Activated T-cell treated with anti-CD3 and anti-CD28 coated beads for 48 hours (primary cell): ENCODE measurements at places on chromosomes 6 and 20.

DNA sequence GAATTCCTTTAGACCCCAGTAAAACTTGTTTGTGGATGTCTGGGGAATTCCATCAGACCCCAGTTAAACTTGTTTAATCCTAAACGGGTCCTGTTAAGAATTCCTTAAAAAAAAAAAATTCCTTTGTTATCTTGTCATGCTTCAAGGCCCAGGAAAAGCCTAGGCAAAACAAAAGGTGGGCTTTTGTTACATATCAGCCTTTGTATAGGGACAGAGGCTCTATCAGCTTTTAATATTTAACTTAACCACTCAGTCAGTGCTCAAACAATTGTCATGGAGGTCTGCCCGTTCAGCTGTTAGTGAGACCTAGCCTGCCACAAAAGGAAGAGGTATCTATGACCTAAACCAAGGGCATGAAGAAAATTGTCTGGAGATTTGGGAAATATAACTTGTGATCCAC is 53.1 kb downstream of the SLC22A1 start:
- DNase-seq, result no peak

GRCh38 chr6:2579241-2579761 is 171.4 kb downstream of the MYLK4 start:
- DNase-seq, result no peak

DNA sequence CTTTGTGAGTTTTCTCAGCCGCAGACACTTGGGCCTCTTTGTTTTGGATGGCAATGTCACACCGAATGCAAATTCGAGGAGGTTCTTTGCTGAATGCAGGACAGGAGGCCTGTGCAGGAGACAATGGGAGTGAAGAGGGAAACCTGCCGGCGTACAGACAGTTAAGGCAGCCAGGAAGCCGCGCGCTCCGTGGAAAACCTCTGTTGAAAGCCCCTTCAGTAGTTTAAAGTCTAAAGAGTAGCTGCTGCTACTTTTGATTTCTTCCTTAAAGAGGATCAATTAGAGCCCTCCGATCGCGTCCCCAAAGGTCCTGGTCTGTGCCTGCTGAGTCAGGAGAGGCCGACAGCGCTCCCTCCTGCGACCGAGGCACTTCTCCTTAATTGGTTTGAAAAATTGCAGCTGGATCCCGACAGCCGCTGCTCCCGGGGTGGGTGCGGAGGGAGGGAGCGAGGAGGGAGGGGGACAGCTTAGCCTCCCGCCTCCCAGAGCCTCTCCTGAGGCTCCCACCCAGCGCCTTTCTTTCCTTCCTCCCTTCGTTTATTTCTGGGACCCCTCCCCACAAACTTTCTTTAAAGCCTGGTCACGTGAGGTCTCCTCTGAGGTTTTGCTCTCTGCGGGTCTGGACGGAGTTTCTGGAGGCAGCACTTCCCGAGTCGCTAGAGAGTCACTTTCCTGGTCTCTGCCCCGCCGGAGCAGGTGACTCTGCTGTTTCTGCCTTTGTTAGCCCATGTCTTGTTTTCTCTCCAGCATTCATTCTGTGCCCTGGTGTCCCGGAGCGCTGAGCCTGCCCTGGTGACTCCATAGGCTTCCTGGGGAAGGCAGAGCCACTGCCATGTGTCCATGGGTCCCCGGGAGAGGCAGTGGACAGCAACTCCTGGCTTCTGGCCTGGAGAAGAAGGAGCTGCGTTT is 22.3 kb upstream of the RPP40 start:
- DNase-seq, result no peak

DNA sequence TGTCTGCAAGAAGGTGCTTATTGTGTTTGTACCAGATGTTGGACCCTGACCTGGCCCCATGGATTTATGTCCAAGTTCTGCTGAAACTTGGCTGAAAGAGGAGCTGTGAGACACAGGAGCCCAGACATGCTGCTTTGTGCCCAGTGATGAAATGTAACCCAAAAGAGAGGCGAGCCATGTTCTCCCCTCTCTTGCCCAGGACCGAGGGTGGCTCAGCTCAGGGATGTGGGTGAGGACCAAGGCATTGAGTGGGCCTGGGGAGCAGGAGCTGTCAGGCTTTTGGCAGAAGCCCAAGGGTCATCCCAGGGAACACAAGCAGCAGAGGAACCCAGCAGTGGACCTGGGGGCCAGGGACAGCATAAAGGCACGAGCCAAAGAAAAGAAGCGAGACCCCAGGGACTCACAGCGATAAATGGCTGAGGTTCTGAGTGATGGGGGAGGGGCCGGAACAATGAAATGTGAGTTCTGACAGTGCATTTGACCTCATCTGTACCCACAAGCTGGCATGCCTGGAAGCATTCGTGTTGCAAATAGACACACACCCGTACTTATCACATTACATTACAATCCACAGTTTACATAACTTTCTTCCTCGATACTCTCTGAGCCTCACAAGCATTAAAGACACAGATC is 363.4 kb upstream of the JARID2 start:
- DNase-seq, result no peak

- no peak for DNase-seq
Measured at GRCh38 chr6:50093116-50093937, 43.6 kb upstream of the DEFB112 start.

DNA sequence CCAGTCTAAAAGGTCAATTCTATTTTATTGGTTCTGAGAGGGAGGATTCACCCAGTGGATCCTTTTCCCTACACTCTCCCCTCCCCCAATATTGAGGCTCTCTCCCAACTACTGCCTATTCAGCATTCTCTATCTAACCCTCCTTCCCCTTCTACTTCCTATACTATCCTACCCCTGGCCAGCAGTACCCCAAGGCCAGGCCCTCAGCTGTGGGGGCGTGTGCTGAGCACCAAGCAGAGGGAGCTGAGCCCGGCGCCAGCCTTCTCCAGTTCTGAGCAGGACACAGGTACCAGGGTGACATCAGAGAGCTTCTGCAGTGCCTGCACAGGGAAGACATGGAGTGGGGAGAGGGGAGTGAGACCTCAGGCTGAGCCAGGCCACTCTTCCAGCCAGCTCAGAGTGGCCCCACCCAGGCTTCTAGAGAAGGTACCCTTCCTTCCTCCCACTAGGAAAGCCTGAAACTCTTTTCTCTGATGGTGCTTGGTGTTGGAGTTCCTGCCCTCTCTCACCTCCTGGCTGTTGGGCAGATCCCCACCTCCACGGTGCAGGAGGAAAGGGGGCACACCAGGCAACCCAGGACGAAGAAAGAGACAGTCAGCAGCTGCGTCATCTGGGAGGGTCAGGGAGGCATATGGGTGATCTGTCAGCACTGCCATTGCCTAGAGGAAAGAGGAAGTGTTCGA is 1.9 kb downstream of the DDAH2 start:
- no peak for DNase-seq

DNA sequence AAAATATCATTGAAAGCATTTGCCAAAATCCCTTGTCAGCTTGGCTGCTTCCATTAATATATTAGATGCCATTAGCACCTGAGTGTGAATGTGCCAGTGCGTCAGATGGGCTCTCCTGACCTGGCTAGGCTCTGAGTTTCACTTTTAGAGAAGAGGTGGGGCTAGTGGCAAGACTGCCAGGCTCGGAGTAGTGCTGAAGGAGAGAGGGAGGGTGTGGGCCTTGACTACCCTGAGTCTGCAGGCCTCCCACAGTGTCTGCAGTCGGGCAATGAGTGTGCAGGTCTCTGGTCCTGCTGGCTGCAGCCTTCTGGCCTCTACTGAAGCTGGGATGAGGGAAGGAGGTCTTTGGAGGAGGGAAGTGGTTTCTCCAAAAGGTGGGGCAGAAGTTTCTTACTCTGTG is 34.6 kb upstream of the PNPLA1 start:
- no peak for DNase-seq

- no peak for DNase-seq
Measured at GRCh38 chr6:159627939-159628338, 65.1 kb downstream of the SOD2 start.
